Fibroblast of lung (primary cell): ENCODE measurements at places on chromosomes 5 and 9.

GRCh38 chr9:91515074-91515687 lies 91.5 kb upstream of the NFIL3 start:
- peak; percentile 95 for DNase-seq

- no peak for DNase-seq
Measured at GRCh38 chr9:134892221-134892620, 11.6 kb downstream of the FCN2 start.

DNA sequence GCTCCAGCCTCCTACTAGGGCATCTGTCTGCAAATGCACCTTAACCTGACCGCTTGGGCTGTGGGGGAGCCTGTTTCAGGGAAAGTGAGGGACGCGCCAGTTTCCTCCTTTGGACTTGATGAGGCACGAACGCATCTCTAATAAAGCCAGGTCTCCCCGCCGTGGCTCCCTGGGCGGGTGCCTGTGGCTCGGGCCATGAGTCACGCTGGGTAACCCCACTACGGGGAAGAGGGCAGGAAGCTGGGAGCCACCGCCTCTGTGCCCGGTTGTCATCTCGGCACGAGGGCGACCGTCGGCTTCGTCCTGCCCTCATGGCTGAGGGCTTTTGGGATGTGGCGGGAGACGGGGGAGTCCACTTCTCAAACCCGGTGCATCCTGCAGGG lies 12.1 kb downstream of the NOTCH1 start:
- DNase-seq = no peak

- no peak for DNase-seq
Measured at GRCh38 chr5:36815871-36816270, 60.7 kb upstream of the NIPBL start.

GRCh38 chr5:84088996-84089395 lies 295.7 kb downstream of the EDIL3 start:
- DNase-seq = peak; percentile 34
